ENCODE measurements at places on chromosomes 2 and 18. TPM values are rescaled to one million over a fixed set of nuclear protein-coding genes. Genes with fewer than 3 reads are reported as not detected.

CCDC74A gene
- total RNA-seq, result 1.0 TPM

IL1F10 gene
- not detected for total RNA-seq

TNFAIP6 gene
- 13.0 TPM for total RNA-seq

BIRC6 gene
- total RNA-seq, result 216 TPM

SIX2 gene
- 4.2 TPM for total RNA-seq

MEIS1 gene
- total RNA-seq, result 13.6 TPM

POTEC gene
- total RNA-seq, result not detected

MERTK gene
- total RNA-seq, result 4.2 TPM

SERPINB8 gene
- total RNA-seq, result 1.0 TPM

PLA2R1 gene
- 2.6 TPM for total RNA-seq

IL36RN gene
- not detected for total RNA-seq

PRKAG3 gene
- 9.9 TPM for total RNA-seq

IWS1 gene
- 24.5 TPM for total RNA-seq

UGT1A4 gene
- not detected for total RNA-seq

GKN1 gene
- total RNA-seq, result not detected

CTAGE1 gene
- not detected for total RNA-seq

PEX13 gene
- 24.0 TPM for total RNA-seq

LBX2 gene
- total RNA-seq, result not detected

LIMS2 gene
- 5.7 TPM for total RNA-seq

GKN2 gene
- not detected for total RNA-seq

ATOH8 gene
- 8.4 TPM for total RNA-seq

MDH1B gene
- total RNA-seq, result not detected

UGT1A10 gene
- total RNA-seq, result not detected

TTL gene
- total RNA-seq, result 15.1 TPM

RGPD3 gene
- total RNA-seq, result 0.52 TPM

TXNDC2 gene
- not detected for total RNA-seq

TACR1 gene
- under 0.01 TPM for total RNA-seq

FAM124B gene
- total RNA-seq, result 12.5 TPM

ANKRD30BL gene
- total RNA-seq, result not detected

C2orf80 gene
- not detected for total RNA-seq

Measured in skeletal muscle tissue (tissue), 5 donors.